ENCODE measurements at places on chromosomes 13 and 19. TPM values are rescaled to one million over a fixed set of nuclear protein-coding genes. Genes with fewer than 3 reads are reported as not detected.

GRCh38 chr13:112374271-112374670 is 1.9 kb upstream of the SPACA7 start:
- DNase-seq = no peak
- H3K4me3 ChIP-seq = no peak overlapping the region
- H3K27me3 ChIP-seq = no peaks in the 10 kb centered on the region
- no peak overlapping the region for H3K27ac ChIP-seq
- no peaks in the 10 kb centered on the region for H3K4me1 ChIP-seq

DNA sequence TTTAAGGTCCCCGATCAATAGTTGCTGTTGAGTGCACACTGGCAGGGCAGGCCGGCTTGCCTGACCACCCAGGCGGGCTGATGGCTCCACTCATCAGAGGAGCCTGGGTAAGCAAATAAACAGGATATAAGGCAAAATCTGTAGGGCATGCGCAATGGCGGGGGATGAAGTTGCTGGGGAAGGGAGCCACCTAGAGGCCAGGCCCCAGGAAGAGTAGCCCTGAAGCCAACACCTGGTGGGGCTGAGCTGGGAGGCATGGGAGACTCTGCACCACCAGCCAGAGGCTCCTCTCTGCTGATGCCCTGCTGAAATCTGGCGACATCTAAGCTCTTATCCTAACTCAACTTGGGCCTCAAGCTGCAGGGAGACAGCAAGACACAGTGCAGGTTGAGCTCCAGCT is 324.3 kb downstream of the ZNF536 start:
- H3K27ac ChIP-seq = no peak overlapping the region
- no peaks in the 10 kb centered on the region for H3K36me3 ChIP-seq
- peaks cover 5% of the 10 kb centered on the region for H3K27me3 ChIP-seq

DNA sequence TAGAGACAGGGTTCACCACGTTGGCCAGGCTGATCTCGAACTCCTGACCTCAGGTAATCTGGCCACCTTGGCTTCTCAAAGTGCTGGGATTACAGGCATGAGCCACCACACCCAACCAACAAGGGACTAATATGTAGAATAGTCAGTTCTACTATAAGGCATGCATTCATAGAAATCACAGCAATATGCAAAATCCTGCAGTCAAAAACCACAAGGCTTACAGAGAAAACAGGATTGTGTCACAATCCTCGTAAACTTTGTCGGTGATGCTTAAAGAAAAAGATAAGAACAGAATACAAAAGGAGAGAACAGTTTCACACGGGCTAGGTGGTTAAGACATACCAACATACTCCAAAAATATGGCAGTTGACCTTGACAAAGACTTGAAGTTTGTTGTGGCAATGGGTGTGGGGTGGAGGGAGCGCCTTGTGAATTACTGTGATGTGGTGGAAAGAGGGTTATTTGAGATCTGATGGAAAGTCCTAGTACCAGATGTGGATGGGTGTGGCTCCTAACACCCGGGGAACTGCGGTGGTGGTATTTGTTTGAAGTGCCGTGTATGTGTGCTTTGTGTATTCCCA is 12.4 kb downstream of the NOSIP start:
- H3K4me3 ChIP-seq = no peak overlapping the region
- H3K27me3 ChIP-seq = no peaks in the 10 kb centered on the region

- H3K4me1 ChIP-seq = no peaks in the 10 kb centered on the region
- DNase-seq = no peak
- H3K27ac ChIP-seq = no peak overlapping the region
- H3K36me3 ChIP-seq = no peaks in the 10 kb centered on the region
Measured at GRCh38 chr13:72144636-72145035, 277.6 kb upstream of the DACH1 start.

DNA sequence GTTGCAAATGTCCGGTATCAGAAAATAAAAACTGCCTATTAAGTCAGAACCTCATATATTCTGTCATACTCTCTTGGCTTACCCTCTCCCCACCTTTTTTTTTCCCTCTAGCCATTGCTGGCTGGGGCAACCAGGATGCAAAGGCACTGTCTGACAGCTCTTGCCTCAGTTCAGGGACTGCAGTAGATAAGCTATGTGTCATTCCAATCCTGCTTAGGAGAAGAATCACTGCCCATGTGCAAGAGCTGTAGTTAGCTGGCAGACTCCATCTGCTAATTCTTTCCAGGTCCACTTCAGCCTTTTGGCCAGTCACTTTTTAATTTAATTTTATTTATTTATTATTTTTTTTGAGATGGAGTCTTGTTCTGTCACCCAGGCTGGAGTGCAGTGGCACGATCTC is 895.6 kb upstream of the SLC10A2 start:
- H3K4me3 ChIP-seq = no peak overlapping the region
- no peaks in the 10 kb centered on the region for H3K36me3 ChIP-seq
- no peaks in the 10 kb centered on the region for H3K27me3 ChIP-seq
- DNase-seq = no peak
- no peak overlapping the region for H3K27ac ChIP-seq
- no peaks in the 10 kb centered on the region for H3K4me1 ChIP-seq

The ICAM4 gene
- 0.62 TPM for total RNA-seq

The LRRC63 gene
- total RNA-seq = not detected

The SHC2 gene
- 69.9 TPM for total RNA-seq

Measured in right lobe of liver (tissue), 6 donors.